ENCODE measurements at places on chromosomes 2 and 18.

GRCh38 chr2:86570059-86570458 is 6.8 kb upstream of the CHMP3 start:
- DNase-seq = no peak

DNA sequence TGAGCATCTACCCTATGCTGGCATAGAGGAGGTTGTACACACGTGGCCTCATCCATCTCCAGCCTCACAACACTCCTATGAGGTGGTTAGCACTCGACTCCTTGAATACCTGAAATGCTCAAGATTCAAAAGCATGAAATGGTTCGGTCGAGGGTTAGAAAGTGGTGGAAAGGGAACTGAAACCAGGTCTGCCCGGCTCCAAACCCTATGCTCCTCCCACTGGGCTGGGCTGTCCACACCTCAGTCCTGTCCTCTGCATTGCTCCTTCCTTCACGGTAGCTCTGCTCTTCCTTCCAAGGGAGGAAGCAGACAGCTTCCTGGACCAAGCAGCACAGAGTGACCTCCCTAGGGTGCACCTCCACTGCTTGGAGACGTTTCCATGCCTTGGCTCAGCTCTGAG is 565.2 kb upstream of the ID2 start:
- DNase-seq = no peak

DNA sequence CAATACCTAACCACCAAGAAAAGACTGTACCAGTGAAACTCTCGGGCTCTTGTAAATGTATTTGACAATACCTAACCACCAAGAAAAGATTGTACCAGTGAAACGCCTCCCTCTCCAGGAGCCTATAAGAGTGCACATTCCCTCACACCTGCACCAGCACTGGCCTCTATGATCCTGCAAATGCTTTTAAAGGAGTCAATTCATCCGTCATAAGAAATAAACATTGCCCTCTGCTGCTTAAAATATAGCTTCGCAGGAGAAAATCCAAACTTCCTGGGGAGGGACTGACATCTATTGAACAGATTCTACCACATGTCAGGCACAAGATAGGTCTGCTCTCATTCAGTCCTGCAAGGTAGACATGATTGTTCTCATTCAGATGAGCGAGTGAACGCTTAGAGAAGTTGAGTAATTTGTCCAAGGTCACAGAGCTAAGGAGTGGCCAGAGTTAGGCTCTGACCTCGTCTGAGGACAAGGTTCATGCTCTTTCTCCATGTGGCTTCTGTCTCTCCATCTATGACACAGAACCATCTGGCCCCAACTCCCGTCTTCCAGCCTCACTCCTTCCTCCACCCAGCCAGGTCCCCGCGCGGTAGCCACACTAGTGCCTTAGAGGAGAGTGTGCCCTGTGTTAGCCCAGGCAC is 38.7 kb downstream of the MCFD2 start:
- DNase-seq = no peak

DNA sequence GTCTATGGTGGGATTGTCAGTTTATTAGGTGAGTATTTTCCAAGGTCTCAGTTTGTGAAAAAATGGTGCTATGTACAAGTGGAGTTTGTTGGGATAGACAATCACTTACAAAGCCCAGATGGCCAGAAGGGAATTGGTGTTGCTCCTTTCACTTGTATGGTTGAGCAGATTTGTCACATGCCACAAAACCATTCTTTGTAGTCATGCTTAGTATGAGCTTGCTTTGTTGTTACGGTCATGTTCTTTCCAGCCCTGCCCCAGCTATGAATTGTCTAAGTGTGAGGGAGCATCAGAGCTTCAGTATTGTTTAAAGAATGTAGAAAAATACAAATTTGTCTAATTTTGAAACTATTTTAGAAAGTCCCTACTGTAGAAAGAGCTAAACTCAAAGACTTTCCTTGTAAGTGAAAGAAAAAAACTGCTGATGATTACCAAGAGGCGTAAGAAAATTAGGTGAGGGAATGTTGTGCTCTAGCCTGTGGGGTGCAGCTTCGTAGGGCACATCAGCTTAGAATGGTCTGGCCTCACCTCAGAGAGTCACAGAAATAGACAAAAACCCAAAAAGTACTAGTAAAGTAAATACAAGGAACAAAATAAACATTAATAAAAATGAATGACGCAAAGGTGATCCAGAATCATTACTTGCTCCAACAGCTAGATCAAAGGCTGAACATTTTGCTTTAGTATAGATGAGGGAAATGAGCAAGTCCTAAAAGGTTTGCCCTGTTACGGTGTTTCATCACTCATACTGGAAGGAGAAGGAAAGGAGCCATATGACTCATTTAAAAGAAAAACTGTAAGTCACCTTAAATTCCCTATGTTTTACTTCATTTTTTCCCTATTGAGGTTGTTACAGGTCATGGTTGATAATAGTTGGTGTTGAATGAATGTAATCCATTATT is 9.2 kb downstream of the TGIF1 start:
- DNase-seq = no peak

DNA sequence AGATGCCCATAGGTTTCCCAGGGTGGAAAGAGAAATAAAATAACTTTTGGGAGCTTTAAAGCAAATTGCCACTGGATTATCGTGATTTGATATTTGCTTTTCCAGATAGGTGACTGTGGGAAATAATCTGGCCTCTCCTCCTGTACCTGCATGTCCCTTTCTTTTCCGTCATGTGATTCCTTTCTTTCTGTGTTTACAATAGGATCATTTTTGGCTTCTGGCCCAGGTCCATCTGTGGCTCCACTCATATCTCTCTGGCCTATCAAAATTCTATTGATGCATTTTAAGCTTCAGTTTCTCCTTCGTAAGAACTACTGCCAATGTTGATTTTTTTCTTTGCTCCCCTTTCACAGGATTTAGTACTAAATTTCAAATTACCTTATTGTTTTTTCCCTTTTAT is 153.6 kb downstream of the CCDC85A start:
- peak; percentile 45 for DNase-seq

- DNase-seq = no peak
Measured at GRCh38 chr2:135132314-135132713, 80.2 kb downstream of the RAB3GAP1 start.

DNA sequence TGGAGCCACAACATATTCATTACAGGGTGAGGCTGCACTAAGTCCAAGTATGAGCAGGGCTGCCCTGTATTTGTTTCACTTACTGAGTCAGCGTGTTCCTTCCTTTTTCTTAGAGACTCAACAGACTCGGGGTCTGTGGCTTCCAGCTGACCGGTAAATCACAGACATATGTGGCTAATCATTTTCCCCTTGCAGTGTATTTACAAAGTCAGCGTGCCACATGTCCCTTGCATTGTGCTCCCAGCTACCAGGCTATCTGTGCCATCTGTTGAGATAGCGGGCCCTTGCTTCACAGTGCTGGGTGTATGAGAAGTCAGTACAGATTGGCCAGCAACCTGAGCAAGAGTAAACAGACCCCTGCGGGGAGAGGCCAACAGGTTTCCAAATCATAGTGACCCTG is 254.3 kb downstream of the LRRTM1 start:
- no peak for DNase-seq

GRCh38 chr2:607709-608108 is 69.5 kb downstream of the TMEM18 start:
- DNase-seq = no peak

GRCh38 chr18:42024131-42024530 is 69.1 kb downstream of the PIK3C3 start:
- no peak for DNase-seq

GRCh38 chr2:133674433-133675331 is 106.4 kb upstream of the NCKAP5 start:
- peak; percentile 86 for DNase-seq

DNA sequence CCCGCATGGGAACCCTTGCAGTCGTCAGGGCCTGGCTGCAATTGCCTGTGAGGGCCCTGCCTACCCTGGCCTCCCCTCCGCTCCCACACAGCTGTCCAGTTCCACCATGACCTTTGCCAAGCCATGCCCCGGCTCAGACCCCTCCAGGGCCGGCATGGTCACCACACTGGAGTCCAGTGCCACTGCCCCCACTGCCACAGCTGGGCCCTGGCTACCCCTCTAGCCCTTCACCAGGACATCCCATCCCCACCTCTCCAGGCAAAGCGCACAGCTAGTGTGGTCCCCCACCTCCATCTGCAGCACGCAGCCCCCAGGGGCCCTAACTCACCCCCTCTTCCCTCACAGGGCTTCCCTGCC is 70.3 kb upstream of the SMAD7 start:
- DNase-seq = no peak

DNA sequence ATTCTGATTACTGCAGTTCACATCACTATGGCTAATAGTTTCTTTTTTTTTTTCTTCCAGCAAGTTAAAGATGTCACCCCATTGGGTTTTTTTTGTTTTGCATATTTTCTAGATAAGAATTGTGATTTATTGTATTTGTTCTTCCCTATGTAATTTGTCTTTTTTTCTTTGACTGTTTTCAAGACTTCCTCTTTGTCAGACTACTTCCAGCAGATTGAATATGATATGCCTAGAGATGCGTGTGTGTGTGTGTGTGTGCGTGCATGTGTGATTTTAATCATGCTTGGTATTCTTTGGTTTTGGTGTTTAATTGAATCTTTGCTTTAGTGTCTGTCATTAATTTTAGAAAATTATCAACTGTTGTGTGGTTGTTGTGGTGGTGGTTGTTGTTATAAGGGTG is 166.7 kb upstream of the SLC39A10 start:
- DNase-seq = no peak

DNA sequence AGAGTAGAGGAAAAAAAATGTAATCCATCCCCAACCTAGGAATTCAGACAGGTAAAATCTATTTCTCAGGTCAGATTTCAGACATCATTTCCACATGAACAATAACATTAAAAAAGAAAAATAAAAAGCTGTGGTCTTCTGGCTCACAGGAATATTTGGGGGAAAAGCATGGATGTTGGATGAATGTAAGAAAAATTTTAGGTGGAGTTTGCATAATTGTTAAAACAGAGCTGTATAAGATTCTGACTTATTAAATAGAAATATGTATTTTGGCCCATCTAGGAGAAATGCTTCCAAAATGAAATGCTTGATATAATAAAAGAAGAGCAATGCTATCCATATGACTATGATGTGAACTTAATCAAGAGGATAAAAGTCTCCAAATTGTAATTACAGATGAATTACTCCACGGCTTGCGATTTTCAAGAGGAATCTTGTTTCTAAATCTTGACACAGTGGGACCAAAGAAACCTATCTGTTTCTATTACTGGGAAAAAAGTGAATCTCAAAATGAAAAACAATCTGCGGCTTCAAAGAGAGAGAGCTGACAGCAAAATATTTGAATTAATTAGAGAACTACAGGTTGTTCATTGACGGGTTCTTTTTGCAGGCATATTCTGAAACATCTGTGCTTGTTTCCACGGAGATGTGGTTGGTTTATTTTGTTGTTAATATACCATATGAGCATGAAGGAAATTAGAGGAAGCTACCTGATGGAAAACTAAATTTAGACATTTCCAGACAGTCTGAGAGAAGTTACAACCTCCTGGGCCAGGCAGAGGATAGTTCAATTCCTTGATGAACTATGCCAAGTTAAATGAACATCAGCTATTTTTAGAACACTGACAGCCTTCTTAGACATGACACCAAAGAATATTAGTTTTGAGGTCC is 468.7 kb downstream of the PID1 start:
- no peak for DNase-seq

GRCh38 chr2:241904011-241904718 is 34.6 kb downstream of the RTP5 start:
- no peak for DNase-seq

GRCh38 chr2:39679805-39680204 is 14.1 kb downstream of the TMEM178A start:
- DNase-seq = no peak

GRCh38 chr18:5275872-5276271 is 19.7 kb downstream of the ZBTB14 start:
- no peak for DNase-seq

- peak; percentile 33 for DNase-seq
Measured at GRCh38 chr18:6807515-6808257, 78.2 kb downstream of the ARHGAP28 start.

DNA sequence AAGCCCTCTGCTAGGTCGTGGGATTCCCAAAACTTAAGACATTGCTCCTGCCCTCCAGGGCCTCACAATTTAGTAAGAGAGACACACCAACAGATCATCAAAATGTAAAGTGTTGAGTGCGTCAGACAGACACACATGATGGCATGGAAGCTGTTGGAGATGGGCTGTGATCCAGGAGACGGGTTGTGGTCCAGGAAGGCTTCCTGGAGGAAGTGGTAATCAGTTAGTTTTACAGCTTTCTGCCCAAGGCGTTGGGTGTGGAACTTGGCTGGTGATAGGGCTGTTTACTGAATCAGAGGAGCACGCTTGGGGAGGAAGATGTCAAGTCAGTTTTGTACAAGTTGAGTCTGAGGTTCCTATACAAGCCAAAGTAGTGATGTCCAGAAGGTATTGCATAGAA is 24.0 kb upstream of the GLI2 start:
- DNase-seq = no peak

- DNase-seq = no peak
Measured at GRCh38 chr2:236209535-236209934, 41.3 kb upstream of the GBX2 start.

DNA sequence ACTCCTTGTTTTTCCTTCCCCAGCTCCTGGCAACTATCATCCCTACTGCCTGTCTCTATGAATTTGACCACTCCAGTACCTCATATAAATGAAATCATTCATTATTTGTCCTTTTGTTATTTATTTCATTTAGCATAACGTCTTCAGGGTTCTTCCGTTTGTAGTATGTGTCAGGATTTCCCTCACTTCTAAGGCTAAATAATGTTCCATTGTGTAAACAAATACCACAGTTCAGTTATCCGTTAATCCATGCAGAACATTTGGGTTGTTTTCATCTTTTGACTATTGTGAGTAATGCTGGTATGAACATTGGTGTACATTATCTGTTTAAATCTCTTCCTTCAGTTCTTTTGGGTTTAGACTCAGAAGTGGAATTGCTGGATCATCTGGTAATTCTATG is 18.8 kb downstream of the DYNC2LI1 start:
- no peak for DNase-seq

DNA sequence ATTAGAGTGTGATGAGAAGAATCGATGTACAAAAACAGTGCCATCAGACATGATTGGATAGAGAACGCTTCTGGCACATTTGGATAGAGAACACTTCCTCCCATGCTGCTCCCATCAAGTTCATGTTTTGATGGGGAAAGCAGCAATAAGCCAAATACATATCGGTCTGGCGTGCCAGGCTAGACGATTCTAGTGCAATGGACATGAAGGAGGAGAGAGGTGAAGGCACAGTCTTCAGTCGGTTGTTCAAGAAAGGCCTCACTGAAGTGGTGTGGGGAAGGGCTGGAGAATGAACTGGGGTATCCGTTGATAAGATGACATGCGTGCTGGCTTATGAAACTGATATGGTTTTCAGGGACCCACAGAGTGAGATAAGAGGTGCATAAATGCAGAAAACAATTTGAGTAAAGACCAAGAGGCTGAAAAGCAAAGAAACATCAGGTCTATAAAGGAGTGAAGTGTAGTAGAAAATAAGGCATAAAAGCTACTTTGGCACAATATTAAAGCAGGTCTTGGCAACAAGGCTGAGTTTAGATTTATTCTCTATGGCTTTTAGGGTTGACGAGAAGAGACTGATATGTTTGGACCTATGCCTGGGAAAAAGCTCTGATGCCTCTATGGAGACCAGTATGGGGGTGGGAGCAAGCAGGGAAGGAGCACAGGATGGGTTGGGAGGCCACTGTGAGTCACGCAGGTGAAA is 117.6 kb upstream of the PIEZO2 start:
- DNase-seq = no peak
